Stimulated activated naive B cell treated with anti-CD40 and anti-IgM and Interleukin-4, amounts not matched to agents 10 μg/mL and 1 μg/mL and 100 μg/mL, for 72 hours (primary cell): ENCODE measurements at places on chromosomes 3 and 15.

GRCh38 chr3:157204880-157205279, 44.9 kb upstream of the CCNL1 start:
- DNase-seq, result no peak

- DNase-seq, result no peak
These were observed 57.1 kb downstream of the CCDC33 start for GRCh38 chr15:74293021-74293810.

- DNase-seq, result no peak
These were observed 11.8 kb downstream of the PLCD1 start for GRCh38 chr3:38017445-38018295.

- no peak for DNase-seq
These were observed 667.0 kb downstream of the SQOR start for GRCh38 chr15:46301826-46302225.

- DNase-seq, result no peak
These were observed 681.4 kb downstream of the MCTP2 start for GRCh38 chr15:94912760-94913159.

- DNase-seq, result no peak
These were observed 3.1 kb upstream of the DLL4 start for GRCh38 chr15:40925863-40926658.

- no peak for DNase-seq
These were observed 76.0 kb upstream of the LIMD1 start for GRCh38 chr3:45518376-45519135.

DNA sequence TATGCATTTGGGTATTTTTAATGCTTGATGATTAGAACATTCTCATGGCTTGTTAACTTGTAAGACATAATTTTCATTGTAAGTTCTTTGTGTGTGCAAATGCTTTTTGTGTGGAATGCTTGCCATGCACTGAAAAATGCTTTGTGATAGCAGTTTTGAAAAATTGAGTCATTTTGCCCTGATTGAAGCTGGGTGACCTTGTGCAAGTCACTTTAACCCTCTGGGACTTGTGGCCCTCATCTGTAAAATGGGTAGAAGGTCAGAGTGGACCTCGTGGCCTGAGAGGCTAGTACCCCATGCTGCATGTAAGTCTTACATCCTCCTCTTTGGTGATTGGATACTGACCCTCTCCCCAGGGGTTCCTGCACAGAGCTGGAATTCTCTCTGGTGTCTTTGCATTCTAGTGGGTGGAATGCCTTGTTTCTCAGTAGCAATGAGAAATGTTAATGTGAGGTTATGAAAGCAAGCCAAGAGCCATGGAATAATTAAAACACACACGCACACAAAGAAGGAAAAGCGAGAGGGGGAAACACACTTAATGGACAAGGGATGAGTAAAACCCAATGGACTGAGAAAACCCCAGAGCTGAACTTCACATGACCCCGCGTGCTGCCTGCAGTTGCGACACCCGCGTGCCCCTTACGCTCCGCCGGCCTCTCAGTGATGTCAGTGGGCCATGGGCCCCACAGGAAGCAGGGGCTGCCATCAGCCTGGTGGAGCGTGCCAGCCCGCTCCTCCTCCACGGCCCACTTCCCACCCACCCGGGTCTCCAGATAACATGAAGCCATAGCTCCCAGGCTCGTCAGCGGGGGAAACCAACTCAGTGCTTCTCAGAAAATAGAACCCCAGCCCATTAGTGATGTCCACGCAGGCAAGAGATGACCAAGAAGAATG, 44.0 kb downstream of the SMAD3 start:
- DNase-seq, result peak; percentile 85

DNA sequence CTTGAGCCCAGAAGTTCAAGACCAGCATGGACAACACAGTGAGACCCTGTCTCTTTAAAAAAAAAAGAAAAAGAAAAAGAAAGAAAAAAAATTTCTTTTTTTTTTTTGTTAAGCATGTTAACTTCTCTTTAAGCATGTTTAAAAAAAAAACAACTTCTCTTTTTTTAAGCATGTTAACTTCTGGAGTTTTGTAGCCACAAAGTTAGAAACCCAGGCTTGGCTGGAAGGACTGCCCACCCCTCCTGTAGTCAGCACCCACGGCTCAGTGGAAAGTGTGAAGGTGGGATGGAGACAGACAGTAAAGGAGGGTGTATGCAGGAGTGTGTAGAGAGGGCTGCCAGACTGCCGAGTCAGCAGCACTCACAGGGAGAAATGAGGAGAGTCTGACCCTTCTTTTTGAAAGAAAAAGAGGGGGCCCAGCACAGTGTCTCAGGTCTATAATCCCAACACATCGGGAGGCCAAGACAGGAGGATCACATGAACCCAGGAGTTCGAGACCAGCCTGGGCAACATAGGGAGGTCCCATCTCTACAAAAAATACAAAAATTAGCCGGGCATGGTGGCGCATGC, 33.2 kb downstream of the GOLGA8S start:
- no peak for DNase-seq

- DNase-seq, result no peak
These were observed 10.4 kb upstream of the CLPX start for GRCh38 chr15:65195548-65195923.

GRCh38 chr3:168876346-168877035, 780.8 kb upstream of the GOLIM4 start:
- no peak for DNase-seq

DNA sequence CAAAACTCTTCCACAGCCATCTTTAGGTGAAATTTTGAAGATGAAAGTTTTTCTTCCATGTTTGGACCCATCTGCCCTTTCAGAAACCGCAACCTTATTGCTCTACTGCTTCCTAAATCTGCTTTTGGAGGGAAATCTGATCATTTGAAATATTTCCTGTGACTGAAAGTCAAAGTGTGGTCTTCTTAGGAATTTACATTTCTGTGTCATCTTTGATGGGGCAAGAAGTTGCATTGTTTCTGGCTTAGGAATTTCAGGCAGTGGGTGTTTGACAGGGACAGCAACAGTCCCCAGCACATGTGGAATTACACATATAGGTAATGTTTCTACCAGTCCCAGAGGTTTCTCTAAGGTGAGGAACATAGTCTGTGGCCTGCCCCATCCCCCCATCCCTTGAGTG, 5.3 kb upstream of the TYRO3 start:
- DNase-seq, result no peak

- no peak for DNase-seq
These were observed 13.2 kb upstream of the STAB1 start for GRCh38 chr3:52481819-52482521.

DNA sequence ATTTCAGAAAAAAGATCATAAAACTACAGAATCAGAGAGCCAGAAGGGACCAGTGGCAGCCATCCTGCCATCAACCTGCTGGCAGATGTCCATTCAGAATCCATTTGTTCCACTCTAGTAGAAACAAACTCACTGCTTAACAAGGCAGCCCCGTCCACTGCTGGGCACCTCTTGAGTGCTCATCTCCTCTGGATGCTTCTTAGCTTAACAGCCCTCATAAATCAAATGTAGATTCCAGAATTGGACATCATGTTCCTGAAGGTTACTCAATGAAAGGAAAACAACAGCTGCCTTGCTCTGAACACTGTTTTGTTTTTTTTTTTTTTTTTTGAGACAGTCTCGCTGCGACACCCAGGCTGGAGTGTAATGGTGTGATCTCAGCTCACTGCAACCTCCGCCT, 37.3 kb downstream of the ABCC5 start:
- DNase-seq, result no peak

DNA sequence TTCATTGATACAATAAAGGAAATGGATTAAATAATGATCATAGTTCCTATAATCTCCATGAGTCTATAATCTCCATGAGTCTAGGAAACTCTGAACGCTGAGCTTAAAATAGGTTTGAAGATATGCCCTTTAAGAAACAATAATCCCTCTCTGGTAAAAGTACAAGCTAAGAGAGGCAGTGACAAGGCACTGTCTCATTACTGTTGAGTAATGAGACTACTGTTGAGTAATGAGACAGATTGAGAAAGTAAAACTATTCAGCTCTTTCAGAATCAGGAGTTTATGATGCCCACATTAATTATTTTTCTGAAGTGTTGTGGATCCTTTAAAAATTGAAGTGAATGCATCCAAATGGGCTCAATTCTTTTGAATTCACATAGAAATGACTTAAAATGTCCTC, 235.5 kb upstream of the THRB start:
- no peak for DNase-seq

DNA sequence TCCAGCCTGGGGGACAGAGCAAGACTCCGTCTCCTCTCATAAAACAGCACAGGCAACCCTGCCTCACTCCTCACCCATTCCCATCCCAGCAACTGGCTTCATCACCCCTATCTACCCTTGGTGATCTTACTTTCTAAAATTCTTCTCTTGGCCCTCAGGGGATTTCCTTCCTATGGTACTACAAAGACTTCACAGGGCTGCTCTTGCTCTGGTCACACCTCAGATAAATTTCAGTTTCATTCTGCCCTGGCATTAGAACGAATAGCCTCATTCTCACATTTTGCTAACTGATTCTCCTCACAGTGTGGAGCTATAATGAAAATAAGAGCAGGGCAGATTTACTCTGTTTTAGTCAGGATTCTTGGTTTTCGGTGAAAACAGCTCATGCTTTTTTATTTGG, 22.1 kb upstream of the CRBN start:
- no peak for DNase-seq

- no peak for DNase-seq
These were observed 69.7 kb upstream of the CMSS1 start for GRCh38 chr3:99747915-99748314.

DNA sequence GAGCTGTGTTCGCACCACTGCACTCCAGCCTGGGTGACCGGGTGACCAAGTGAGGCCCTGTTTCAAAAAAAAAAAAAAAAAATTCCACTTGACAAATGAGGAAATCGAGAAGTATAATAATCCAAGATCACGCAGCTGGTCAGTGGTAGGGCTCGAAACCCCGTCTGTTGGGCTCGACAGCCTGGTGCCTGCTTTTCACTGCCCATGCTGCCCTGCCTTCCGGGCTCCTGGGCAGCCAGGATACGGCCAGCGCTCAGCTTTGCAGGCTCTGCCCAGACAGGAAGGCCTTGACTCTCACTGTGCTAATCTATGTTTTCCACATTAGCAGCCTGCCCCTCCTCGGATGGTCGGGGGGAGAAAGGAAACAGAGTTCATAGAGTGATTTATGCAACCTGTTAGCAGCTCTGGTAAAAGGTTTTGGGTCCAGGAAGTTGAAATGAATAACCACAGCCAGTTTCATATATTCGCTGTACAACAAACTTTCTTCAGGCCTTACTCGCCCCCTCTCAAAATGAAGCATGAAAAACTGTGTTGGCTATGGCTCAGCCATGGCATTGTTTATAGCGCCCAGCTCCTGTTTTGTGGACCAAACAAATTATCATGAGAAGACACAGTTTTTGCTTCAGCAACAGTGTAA, 108.8 kb downstream of the XXYLT1 start:
- DNase-seq, result no peak

DNA sequence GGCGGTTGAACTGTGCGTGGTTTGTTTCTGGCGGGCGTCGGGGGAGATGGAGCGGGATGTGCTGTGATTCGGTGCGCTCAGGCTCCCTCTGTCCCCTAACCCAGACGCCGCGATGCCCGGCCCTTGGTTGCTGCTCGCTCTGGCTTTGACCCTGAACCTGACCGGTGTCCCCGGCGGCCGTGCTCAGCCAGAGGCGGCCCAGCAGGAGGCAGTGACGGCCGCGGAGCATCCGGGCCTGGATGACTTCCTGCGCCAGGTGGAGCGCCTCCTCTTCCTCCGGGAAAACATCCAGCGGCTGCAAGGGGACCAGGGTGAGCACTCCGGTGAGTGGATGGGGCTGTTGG, 1.2 kb downstream of the TRH start:
- no peak for DNase-seq

- no peak for DNase-seq
These were observed 390.1 kb downstream of the IL20RB start for GRCh38 chr3:137347817-137348368.

DNA sequence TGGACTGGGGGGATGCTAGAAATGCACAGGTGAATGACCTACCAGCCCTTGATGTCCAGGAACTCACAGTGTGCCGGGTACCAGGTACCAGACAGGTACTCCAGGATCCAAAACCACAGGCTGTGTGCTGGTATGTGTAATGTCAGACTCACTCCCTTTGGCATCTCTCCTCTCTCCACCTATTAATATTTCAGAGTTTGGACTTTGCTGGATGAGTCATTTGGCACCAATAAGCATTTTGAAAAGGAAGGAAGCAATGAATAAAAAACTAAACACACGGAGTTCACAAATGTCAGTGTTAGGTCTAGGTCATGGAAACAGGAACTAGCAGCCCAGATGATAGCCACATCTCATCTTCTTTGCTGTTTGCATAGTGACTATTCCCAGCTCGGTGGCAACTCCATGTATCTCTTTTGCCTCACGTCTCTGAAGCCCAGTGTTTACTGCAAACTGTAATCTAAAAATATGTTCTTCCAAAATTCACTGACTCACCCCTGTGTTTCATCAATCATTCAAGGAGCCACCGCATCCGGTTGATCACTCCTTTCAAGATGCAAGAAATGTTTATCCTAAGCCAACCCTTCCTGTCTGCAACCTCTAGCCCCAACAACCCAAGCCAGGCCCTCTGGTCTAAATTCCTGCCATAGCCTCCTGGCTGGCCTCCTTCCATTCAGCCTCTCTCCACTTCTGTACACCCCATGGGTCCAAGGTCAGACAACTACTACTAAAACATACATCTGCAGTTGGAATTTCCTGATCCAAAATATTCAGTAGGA, 8.4 kb downstream of the ITGB5 start:
- no peak for DNase-seq

GRCh38 chr15:57398336-57398735, 22.0 kb downstream of the CGNL1 start:
- no peak for DNase-seq

DNA sequence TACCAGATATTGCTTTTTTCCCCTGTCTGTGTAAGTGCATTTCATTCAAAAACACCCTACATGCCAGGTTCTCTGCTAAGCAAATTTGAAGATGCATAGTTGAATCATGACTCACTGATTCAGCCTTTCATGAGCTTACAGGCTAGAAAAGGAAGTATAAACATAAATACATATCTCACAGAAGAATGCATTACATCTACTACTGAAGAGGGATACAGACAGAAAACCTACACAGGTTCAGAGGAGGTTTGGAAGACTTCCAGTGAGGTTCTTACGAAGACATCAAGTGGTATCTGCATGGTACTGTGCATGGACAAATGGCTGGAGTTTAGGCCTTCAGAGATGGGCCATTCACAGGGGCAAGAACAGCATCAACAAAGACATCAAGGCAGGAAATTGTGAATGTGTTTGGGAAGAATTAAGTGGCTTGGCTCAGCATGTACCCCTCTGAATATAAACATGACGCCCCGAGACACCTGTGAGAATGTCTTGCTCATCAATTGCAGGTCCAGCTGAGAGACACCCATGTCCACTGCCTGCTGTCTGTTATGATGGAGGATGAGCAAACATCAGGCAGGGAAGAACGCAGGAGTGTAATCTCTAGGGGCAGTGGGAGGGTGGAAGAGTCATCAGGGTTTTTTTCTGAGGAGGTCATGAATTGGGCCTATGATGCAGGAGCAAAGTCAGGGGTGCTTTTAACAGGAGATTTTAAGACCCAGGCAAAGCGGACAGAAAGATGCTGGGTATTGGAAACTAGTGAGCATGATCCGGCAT, 105.1 kb upstream of the GALNT15 start:
- no peak for DNase-seq
